Right renal pelvis (tissue), 4 donors: ENCODE measurements at places on chromosomes 2 and 18.

- DNase-seq = peak; percentile 27
These were observed 56.8 kb downstream of the ATF2 start for GRCh38 chr2:175111200-175111657.

- DNase-seq = no peak
These were observed 899.5 kb upstream of the GYPC start for GRCh38 chr2:125756431-125756830.

DNA sequence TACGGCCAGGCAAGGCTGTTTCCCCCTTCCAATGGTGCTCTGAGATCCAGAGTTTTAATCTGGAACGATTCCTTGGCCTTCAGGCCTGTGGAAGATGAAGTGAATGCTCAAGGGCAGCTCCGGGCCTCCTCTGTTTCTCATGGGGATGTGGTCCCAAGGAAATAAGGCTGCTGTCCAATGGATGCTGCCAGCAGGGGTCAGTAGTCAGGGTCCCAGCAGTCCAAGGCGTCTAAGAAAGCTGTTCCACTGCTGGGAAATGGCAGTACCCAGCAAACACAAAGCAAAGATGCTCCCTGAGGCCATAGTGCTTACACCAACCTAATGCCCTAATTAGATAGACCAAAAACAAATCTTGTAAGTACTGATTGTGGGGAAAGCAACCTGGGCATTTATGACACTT is 12.5 kb downstream of the NMS start:
- no peak for DNase-seq

GRCh38 chr2:197515315-197515738 is 539 bp upstream of the MOB4 start:
- peak; percentile 33 for DNase-seq
